ENCODE measurements at places on chromosomes 3 and 15. TPM values are rescaled to one million over a fixed set of nuclear protein-coding genes. Genes with fewer than 3 reads are reported as not detected.

The MAP6D1 gene
- 7.0 TPM for total RNA-seq

The FGF7 gene
- 31.2 TPM for total RNA-seq

DNA sequence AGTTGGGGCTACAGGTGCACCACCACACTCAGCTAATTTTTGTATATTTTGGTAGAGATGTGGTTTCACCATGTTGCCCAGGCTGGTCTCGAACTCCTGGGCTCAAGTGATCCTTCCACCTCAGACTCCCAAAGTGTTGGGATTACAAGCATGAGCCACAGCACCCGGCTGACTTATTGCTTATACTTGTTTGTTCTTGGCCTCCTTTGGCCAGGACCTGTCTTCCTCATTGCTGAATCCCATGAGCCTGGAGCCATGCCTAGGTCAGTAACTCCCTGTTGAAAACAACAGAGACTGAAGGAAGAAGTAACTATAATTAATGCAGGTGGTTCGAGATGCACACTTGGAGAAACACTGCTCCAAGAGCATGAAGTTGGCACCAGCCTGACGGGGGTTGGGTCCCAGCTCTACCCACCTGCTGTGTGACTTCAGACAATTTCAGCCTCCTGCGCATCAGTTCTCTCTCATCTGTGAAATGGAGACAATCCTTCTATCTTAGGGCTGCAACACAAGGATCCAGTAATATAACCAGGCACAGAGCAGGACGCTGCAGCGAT is 38.9 kb downstream of the CPN2 start:
- DNase-seq: no peak

DNA sequence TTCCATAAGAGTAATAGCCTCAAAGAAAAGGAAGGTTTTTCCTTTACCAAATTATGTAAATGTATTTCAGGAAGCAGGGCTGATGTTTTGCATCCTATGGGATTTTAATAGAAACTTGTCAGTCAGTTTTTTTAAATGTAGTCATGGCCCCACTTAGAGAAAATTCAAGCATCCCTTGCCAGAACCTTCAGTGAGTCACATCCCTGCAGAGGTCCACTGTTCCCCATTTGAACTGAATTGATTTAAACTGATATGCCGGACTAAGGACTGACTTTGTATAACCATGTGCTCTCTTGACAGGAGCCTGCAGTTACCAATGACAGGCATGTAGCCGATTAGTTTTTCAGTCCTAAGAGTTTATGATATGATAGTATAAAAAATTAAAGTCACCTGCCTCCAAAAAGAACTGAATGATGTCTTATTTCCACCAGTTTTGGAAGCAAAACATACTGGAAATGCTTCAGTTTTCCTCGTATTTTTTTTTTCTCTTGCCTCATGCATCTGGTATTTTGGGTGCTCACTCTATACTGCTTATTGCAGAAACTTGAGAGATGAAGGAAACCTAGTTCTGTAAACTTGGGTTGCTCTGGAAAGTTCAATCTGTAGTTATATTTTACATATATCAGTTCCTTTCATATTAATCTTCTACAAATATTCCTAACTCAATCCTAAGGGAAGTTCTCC is 30.7 kb downstream of the LRTM1 start:
- DNase-seq: no peak

The NLGN1 gene
- total RNA-seq: 15.6 TPM

The RBPMS2 gene
- 0.06 TPM for total RNA-seq

- peak; percentile 48 for DNase-seq
Measured at GRCh38 chr3:31903686-31904431, 77.2 kb downstream of the OSBPL10 start.

The WDR93 gene
- total RNA-seq: not detected

- DNase-seq: no peak
Measured at GRCh38 chr15:58357529-58358476, 74.0 kb upstream of the LIPC start.

DNA sequence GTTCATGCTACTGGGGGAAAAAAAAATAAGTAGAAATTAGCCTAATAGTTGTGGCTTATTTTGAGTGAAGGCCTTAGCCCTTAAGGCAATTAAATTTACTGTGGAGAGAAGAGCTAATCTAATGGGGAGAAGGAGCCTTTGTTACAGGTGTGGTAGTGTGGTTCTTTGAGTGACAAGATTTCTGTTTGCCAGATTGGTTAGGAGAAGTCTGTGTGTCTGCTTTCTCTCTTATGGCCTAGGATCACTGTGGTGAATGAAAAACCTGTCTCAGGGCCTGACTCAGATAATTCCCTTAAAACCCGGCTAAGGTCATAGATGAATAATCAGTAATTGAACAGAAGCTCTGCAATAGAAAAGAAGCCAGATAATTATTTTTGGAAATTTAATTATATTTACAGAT is 27.0 kb downstream of the OPA1 start:
- DNase-seq: no peak

The FANCD2 gene
- 31.1 TPM for total RNA-seq

- peak; percentile 71 for DNase-seq
Measured at GRCh38 chr3:128482666-128483656, 10.0 kb downstream of the GATA2 start.

The ITIH4 gene
- total RNA-seq: 0.71 TPM

The GOLGA8S gene
- not detected for total RNA-seq

DNA sequence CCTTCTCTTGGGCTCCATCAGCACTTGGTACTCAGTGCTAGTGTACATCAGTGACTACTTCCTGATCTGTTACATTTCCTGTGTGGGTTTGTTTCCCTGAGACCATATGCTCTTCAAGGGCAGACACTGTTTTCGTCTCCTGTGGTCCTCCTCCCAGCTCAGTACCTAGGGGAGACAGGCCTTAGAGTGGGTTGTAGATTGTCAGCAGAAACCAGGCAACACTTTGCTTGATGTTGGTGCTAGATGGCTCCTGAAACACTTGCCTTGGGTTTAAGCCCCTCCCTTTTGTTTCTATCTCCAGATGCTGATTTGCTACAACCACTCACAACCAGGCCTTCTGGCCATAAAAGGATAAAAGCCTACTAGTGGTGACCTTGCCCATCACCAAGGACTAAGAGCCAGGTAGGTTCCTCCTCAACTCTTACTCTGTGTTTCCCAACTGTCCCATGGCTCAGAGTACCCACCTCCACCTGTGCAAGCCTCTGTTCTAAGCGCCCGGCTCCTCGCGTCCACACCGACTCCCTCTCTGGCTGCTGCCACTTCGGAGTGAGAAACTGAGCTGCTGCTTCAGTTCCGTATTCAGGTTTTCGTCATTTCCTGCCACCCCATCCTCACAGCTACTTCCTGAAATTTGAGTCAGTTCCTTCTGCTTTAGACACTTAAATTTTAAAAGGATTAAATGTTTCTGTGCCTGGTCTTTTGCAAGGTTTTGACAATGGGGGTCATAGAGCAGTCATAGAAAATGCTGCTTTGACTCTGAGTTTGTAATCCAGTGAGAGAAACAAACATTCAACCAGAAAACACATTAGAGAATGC is at the start of gene HCLS1:
Gene HCLS1 (minus strand): TSS at position 548 of the 816 bp plus-strand sequence. CDS start 2,556 bp downstream, outside the sequence.
- DNase-seq: no peak

DNA sequence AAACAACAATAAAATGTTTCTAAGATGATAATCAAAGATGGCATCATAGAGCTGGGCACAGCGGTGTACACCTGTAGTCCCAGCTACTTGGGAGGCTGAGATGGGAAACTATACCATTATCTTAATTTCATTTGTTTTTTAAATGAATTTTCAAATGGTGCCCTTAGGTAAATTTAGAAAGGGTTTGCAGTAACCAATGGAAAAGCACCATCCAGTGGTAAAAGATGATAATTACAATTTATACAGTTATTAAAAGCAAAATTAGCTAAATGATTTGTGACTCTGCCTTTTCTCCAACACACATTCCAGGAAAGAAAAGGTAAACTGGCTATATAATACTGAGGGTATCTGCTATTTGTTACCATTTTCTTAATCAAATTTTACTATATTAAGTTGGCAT is 14.4 kb upstream of the ANKRD28 start:
- DNase-seq: peak; percentile 36

DNA sequence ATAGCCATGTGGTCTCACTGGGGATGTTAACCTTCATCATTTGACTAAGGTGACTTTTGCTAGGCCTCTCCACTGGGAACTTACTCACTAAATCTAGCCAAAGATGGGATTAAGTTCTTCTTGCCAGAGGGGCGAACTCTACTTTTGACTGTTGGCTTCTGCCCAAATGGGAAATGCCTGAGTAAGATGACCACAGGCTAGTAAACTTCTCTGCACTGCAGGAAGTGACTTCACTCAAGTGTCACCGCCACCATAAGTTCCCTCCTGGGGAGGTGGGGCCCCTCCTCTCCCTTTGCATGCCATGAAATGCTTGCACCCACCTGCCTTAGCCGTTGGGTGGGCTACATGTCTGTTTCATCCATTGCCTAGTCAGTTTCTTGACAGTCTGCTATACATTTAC is 388.3 kb downstream of the FEZF2 start:
- DNase-seq: peak; percentile 61

- no peak for DNase-seq
Measured at GRCh38 chr3:178201714-178202113, 334.5 kb upstream of the KCNMB2 start.

GRCh38 chr3:5096336-5097008 is 25.6 kb upstream of the ARL8B start:
- no peak for DNase-seq

The ISLR2 gene
- total RNA-seq: 0.30 TPM

The EAF2 gene
- 10.5 TPM for total RNA-seq

DNA sequence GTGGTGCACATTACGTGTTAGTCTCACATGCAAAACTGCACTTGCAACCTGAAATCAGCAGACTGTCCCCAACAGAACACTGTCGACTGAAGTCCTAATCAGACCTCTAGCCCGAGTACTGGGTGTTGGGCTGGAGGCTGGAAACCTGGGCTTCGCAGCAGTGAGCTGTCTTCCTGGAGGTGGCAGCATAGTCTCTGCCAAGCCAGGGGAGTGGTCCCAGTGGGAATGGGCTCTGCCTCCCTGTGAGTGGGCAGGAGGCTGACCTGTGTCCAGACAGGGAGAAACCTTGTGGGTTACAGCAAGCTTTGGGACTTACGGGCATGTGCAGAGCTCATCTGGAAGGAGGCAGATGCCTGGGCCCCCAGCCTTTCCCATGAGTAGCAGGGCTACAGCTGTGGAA is 38.2 kb upstream of the MYZAP start:
- DNase-seq: no peak

The KLHL18 gene
- total RNA-seq: 11.8 TPM

DNA sequence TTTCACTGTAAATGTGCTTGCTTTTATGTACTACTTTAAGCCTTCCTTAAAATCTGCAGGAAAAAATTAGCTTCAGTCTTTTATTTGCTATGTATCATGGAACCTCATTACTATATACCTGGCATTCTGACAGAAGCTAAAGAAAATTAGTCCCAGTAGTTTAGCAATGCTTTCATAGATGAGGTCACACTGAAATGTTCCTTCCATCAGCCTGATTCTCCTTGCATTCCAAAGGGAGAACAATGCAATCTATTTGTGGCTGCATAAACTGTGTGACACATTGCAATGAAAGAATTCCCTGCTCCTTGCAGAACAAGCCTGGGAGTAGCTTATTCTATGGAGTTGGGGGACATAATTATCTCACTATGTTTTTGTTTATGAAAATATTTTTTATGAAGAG is 691.5 kb upstream of the ARPP21 start:
- peak; percentile 54 for DNase-seq

GRCh38 chr3:23365066-23365465 is 161.9 kb downstream of the UBE2E2 start:
- DNase-seq: no peak

The TUSC7 gene
- not detected for total RNA-seq

The AADACL2 gene
- not detected for total RNA-seq

DNA sequence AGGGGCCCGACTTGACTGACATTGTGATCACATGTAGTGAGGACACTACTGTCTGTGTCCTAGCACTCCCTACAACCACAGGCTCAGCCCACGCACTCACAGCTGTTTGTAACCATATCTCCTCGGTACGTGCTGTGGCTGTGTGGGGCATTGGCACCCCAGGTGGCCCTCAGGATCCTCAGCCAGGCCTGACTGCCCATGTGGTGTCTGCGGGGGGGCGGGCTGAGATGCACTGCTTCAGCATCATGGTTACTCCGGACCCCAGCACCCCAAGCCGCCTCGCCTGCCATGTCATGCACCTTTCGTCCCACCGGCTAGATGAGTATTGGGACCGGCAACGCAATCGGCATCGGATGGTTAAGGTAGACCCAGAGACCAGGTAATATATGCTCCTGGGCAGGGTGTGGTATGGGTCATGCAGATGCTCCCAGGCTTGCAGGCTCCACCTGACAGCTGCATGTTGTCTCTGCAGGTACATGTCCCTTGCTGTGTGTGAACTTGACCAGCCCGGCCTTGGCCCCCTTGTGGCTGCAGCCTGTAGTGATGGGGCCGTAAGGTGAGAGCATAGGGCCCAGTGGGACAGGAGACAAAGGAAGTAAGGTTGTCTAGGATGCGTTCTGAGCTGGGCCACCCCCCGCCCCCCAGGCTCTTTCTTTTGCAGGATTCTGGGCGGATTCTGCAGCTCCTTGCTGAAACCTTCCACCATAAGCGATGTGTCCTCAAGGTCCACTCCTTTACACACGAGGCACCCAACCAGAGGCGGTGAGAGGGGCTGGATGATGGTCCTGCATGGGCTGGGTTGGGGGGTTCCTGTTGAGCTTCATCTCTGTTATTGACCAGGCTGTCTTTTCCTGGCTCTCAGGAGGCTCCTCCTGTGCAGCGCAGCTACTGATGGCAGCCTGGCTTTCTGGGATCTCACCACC is 4.4 kb downstream of the DALRD3 start:
- DNase-seq: peak; percentile 25

The SLC22A13 gene
- total RNA-seq: 0.10 TPM

The CYP1A1 gene
- total RNA-seq: not detected

All from SJCRH30 (cell line).